Activated CD4-positive, alpha-beta memory T cell treated with anti-CD3 and anti-CD28 coated beads, Interleukin-2, amount 10 ng/mL, durations not matched to agents 7 days and 5 days (primary cell): ENCODE measurements at places on chromosomes 3 and 15. TPM values are rescaled to one million over a fixed set of nuclear protein-coding genes. Genes with fewer than 3 reads are reported as not detected.

Gene APBA2
- 0.81 TPM for total RNA-seq

Gene SPG21
- total RNA-seq = 55.6 TPM

Gene POLR2M
- 70.6 TPM for total RNA-seq

- no peak for DNase-seq
These were observed 722 bp upstream of the ZXDC start for GRCh38 chr3:126476166-126477060.

GRCh38 chr15:87619161-87619960, 637.2 kb downstream of the NTRK3 start:
- no peak for DNase-seq

DNA sequence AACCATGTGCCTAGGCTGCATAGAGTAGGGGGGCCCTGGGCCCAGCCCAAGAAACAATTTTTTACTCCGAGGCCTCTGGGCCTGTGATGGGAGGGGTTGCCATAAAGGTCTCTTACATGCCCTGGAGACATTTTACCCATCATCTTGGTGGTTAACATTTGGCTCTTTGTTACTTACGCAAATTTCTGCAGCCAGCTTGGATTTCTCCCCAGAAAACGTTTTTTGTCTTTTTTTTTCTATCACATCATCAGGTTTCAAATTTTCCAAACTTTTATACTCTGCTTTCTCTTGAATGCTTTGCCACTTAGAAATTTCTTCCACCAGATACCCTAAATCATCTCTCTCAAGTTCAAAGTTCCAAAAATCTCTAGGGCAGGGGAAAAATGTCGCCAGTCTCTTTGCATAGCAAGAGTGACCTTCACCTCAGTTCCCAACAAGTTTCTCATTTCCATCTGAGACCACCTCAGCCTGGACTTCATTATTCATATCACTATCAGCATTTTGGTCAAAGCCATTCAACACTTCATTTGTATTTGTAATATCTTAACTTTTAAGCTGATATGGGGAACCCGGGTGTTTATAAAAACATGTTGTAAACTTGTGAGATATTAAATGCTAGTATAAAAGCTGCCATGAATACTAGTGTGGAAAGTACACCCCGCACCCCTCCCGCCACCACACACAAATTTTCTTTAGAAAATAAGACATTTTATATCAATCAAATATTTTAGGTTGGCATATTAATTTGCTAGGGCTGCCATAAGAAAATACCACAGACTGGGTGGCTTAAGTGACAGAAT, 56.0 kb upstream of the PLSCR4 start:
- DNase-seq = no peak
